ENCODE measurements at places on chromosomes 3 and 15.

DNA sequence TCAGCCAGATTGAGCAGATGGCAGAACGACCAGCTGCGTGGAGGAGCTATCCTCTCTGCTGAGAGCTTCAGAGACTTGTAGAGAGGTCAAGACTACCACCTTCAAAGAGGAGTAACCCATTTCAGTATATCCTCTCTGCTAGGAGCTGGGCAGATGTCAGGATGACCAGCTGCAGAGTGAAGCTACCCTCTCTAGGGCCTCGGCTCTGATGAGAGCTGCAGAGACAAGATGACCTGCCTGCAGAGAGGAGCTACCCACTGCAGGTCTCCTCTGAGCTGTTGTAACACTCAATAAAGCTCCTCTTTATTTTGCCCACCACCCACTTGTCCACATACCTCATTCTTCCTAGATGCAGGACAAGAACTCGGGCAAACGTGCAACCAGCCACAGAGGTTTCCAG is 1522.7 kb downstream of the OTOL1 start:
- DNase-seq = no peak

- DNase-seq = no peak
These were observed 26.6 kb upstream of the SYNPR start for GRCh38 chr3:63251499-63251898.

DNA sequence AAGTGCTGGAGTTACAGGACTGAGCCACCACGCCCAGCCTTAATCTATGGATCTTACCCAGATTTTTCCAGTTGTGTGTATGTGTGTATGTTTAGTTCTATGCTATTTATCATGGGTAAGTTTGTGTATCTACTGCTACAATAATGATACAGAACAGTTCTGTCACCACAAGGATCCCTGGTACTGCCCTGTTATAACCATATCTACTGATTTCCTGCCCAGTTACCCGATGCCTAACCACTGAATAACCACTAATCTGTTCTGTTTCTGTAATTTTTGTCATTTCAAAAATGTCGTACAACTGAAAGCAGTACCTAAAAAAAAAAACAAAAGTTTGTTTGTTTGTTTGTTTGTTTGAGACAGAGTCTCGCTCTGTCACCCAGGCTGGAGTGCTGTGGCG is 123.7 kb upstream of the RAP2B start:
- DNase-seq = no peak

DNA sequence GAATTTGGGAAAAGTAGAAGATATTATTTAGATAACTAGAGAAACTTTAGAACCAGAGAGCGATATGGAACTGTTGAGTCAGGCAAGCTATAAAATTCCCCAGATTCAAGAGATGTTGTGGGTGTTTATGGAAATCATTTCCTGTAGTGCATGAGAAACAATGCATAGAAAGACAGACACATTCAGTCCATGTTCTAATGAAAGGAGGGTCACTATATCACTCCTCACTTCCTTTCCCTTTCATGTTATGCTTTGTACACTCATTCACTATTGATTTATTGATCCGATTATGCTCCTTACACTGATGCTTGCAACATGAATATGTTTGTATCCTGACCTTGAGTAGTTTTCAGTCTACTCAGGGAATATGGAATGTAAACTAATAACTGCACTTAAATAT is 1459.9 kb upstream of the ALCAM start:
- DNase-seq = no peak

DNA sequence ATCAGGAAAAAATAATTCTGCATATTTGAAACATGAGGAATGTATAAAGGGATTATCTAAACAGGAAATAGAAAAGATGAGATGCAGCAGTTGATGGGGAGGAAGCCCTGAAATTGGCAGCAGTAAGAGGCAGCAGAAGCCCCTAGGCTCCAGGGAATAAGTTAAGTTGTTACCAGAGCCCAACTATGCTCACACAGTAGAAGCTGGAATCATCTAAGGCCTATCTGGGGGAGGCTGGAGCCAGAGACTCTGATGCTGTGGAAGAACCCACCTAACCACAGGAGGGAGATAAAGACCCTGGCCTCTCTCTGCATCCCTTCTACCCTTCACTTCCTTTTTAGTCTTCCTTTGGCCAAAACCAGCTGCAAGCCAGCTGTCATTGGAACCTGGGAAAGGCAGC is 519.7 kb downstream of the DIPK2A start:
- no peak for DNase-seq

DNA sequence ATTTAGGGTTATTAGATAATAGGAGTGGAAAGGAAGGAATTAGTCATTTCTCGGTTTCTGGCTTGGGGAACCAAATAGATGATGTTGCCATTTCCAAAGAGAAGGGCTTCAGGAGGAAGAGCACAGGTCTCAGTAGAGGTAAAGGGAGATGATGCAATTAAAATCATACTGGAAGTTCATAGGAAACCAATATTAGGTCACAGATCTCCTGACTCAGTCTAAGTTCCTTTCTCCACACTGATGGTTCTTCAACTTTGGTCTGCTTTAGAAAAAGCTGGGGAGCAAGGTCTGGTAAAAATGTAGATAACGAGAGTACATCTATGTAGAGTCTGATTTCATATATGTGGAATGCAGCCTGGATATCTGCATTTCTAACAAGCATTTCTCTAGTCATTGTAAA is 130.9 kb downstream of the POLQ start:
- DNase-seq = no peak

DNA sequence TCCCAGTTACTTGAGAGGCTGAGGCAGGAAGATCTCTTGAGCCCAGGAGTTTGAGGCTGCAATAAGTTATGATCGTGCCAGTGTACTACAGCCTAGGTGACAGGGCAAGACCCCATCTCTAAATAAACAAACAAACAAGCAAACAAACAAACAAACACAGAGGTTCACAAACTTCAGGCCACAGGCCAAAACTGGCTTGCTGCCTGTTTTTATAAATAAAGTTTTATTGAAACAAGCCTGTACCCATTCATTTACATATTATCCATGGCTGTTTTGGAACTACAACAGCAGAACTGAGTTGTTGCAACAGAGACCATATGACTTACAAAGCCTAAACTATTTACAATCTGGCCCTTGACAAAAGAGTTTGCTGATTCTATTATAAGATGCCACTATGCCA is 6.5 kb downstream of the DYNC1LI1 start:
- DNase-seq = no peak

- no peak for DNase-seq
These were observed 6.4 kb downstream of the ASTE1 start for GRCh38 chr3:131020122-131020693.

DNA sequence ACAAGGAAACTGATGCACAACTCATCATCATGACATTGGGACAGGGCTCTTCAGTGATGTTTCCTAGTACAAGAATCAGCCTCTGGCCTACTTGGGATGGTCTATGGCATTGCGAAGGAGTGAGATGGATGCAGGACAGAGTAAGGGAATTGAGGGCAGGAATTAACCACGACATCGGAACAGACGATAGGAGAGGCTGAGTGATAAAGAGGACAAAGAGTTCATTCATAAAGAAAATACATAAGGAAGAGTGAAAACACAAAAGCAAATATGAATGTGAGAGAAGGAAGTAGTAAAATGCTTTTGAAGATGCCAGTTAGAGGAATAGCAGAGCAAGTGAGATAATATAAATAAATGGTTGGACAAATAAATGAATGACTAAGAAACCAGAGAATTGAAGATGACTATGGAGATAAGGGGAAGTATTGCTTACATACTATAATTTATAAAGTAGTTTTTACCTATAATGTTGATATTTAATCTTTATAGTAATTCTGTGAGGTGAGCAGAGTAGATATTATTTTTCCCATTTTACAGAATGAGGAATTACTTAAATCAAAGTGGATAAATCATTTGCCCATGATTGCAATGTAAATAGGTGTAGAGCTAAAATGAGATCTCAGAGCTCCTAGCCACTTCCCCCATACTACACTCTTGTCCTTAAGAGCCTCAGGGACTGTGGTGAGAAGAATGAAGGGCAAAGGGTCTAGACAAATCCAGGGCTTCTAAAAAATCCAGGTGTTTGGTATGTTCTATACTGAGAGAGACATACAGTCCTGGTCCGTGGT is 203.3 kb downstream of the DTWD1 start:
- no peak for DNase-seq

GRCh38 chr3:192887701-192888100 is 30.0 kb downstream of the MB21D2 start:
- no peak for DNase-seq

- DNase-seq = no peak
These were observed 13.3 kb downstream of the FBXO22 start for GRCh38 chr15:75916978-75917377.

DNA sequence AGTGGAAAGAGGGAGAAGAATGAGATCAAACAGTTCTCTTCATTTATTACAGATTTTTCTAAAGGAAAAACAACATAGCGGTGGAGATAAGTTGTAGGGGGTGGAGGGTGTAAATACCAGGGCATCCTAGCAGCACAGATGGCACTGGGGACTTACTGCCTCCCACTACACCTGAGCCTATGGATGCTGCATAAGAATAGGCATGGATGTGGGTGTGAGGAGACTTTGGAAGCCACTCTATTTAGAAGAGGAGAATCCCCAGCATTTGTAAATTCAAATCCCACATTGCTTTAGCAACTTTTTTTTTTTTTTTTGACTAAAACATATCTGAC is 27.4 kb upstream of the IL1RAP start:
- DNase-seq = no peak

GRCh38 chr3:186369217-186369616 is 7.2 kb upstream of the DGKG start:
- no peak for DNase-seq

GRCh38 chr3:150970665-150971324 is 1.7 kb downstream of the CLRN1 start:
- DNase-seq = no peak

DNA sequence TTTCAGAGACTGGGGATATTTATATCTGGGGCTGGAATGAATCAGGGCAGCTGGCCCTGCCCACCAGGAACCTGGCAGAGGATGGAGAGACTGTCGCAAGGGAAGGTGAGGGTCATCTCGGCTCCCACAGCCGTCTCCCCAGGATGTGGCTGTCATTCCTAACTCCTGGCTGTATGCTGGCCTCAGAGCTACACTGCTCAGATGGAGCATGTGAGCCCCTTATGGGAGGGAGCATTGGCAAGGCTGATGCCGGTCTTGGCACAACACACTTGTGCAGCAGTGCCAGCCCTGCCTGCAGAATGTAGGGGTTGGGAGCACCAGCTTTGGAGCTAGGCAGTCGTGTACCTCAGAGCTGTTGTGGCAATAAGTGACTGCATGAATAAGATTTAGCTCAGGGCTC is 5.2 kb downstream of the RCCD1 start:
- DNase-seq = no peak

- DNase-seq = no peak
These were observed 18.7 kb downstream of the ACTC1 start for GRCh38 chr15:34776606-34777105.

DNA sequence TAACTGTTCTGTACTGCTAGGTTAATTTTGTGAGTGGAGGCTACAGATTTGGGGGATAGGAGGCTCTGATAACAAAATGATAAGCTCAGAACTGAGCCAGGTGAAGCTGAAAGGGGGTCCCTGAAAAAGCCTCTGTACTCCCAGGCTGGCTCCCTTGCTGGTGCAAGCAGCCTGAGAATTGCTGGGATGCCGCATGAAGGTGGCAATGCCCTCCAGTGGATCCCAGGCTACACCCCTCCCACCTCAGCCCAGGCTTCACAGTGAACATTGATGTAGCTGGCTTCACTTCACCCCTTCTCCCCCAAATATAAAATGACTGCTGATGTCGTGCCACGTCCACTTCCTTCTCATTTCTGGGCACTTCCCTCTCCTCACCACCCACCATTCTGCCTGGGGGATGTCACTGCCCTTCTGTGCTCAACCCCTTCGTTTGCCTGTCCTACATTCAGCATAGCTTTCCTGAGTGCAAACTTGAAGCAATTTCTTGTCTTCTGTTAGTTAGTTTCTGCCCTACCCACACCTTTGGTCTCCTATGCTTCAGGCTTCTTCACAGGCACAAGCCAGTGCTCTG is 9.7 kb upstream of the ARHGEF26 start:
- DNase-seq = no peak

GRCh38 chr3:112610121-112610520 is 30.8 kb downstream of the CCDC80 start:
- DNase-seq = no peak

DNA sequence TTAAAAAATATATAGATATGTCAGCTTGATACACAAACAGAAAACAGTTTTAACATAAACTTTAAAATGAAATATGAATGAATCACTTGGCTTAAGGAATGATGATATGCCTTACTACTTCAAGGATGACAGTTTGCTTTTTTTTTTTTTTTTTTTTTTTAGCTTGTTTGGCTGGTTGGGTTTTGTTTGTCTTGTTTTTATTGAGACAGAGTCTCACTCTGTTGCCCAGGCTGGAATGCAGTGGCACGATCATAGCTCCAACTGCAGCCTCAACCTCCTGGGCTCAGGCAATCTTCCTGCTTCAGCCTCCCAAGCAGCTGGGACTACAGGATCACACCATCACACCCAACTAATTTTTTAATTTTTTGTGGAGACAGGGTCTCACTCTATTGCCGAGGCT is 14.5 kb downstream of the LRRC2 start:
- no peak for DNase-seq

Data from stimulated activated CD4-positive, alpha-beta T cell treated with anti-CD3 and anti-CD28 coated beads, Interleukin-12 subunit alpha, Interleukin-12 subunit beta, amount 100 ng/mL, for 24 hours (primary cell).